ENCODE measurements at places on chromosomes 2 and 18.
A peak's percentile ranks its signal among the peaks of the same experiment; 100 is the strongest.

GRCh38 chr18:55287149-55287806 is 300.7 kb downstream of the TCF4 start:
- DNase-seq: no peak

DNA sequence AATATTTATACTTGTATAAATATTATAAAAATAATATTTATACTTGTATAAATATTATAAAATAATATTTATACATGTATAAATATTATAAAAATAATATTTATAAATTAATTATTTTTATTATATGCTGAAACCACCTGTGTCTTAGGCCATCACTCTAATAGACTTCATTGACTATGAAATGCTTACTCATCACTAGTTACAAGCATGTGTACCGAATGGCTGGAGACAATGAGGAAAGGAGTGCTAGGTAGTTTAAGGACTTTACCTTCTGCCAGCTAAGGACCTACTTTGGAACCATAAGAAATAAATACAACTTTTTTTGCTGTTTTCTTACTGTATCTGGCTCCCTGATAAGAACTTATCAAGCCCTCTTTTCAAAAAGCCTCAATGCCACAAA is 228.8 kb downstream of the LRRTM1 start:
- DNase-seq: no peak

GRCh38 chr2:176805345-176805744 is 407.2 kb upstream of the HNRNPA3 start:
- no peak for DNase-seq

- no peak for DNase-seq
These were observed 23.6 kb downstream of the ASAP2 start for GRCh38 chr2:9230051-9230802.

- peak; percentile 82 for DNase-seq
These were observed 228.0 kb downstream of the CYP26B1 start for GRCh38 chr2:71919708-71920107.

DNA sequence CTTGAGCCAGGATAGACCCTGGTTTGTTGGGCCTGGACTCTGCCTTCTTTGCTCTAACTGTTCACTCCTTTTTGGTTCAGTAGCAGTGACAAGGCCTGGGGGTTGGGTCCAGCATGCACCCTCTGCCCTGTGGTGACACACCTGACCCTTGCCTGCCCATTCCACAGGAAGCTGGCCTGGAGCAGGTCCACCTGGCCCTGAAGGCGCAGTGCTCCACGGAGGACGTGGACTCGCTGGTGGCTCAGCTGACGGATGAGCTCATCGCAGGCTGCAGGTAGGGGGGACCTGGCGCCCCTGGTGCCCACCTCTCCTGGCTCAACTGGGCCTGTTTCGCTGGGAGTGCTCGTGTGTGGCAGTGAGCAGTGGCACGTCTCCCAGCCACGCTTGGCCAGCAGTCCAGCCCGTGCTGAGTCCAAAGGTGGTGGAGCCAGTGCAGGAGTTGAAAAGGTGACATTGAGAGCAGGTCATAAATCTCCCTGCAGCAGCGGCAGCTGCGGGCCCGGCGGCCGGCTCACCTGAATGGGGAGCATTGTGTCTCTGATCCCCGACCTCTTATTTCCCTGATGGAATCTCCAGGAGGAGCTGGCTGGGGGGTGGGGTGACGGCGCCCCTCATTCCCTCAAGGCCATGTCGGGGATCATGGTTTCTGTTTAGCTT is 102.6 kb downstream of the DYSF start:
- DNase-seq: no peak

DNA sequence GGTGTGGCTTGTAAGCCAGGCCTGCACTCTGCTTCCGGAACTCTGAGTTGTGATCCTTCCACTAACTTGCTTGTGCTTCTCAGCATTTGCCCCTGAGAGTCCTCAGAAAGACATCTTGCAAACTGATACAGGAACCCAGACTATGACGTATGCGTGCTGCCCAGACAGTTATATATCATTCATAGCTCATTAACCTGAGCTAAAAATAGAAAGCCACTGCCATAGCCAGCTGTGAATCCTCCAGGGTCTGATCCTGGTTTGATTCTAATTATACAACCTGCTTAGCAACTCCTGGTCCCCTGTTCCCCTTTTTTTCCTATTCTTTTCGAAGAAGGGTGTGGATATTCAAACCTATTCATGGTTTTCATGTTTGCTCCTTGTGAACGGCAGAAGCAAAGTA is 63.7 kb downstream of the MARCHF4 start:
- peak; percentile 84 for DNase-seq

DNA sequence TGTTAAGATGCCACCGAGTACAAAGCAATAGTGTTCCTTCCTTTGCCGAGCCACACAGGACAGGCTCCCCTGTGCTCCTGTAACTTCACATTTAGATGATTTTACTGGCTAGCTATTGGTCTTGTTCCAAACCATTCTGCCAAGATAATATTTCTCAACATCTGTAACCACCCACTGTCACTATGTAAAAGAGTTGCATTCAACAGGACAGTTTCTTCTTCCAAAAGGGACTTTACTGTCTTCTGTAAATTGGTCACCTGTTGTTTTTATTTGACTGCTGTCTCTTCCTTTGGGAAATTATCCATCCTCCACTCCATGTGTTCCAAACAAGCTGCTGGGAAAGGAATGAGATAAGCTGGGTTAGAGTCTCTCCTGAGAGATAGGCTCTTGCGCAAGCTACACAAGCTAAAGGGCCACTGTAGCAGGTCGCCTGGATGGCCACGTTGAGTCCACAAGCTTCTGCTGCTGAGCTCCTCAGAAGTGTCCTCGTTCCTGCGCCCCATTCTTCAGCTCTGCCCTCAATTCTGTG is 14.4 kb upstream of the BZW1 start:
- no peak for DNase-seq

GRCh38 chr2:49306925-49307324 is 152.6 kb upstream of the FSHR start:
- no peak for DNase-seq

DNA sequence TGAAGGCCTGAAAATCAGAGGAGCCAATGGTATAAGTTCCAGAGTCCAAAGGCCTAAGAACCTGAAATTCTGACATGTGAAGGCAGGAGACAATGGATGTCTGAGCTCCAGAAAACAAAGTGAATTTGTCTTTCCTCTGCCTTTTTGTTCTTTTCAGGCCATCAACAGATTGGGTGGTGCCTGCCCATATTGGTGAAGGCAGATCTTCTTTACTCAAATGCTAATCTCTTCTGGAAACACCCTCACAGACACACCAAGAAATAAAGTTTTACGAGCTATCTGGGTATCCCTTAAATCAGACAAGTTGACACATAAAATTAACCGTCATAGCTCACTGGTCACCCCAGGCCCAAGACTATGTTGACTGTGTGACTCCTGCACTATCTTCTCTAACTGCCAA is 163.8 kb upstream of the NCKAP5 start:
- DNase-seq: no peak

DNA sequence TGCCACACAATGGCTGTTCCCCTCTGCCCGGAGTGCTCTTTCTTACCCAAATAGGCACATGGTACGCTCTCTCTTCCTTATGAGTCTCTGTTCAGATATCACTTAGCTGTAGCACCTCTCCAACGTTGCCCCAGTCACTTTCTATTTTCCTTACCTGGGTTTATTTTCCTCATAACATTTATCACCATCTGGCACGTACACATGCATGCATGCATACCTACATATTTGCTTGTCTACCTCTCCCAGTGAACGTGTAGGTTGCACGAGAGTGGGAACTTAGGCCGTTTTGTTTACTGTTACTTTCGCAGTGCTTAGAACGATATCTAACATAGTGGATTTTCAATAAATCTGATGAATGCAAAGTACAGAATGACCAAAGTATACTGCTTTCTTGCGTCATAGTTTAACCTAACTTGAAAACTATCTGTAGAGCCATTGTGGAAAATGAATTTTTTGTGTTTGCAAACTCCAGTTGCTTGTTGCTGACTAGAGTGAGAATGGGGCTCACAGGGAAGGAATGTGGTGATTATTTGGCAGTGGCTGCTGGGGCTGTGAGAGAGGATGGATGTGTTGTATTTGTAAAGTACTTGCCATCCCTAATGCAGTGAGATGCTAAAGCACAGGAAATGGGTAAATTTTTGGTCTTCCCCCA is 47.1 kb downstream of the ACSL3 start:
- peak; percentile 73 for DNase-seq

- DNase-seq: no peak
These were observed 307.8 kb downstream of the EPHA4 start for GRCh38 chr2:221264318-221264717.

DNA sequence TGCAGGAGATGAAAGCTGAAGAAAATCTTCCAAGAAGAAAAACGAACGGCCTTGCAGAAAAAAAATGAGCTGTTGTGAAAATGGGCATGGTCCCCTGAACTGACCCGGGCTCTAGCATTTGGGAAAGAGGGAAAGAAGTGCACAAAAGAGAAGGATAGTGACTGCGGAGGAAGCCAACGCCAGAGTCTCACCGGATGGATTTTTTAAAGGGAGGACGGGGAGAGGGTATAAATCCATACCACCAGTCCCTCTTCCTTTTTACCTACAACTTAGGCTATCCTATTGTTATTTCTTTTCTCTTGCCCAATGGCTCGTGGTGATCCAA is 601 bp downstream of the WDR35 start:
- no peak for DNase-seq

- peak; percentile 56 for DNase-seq
These were observed 49.1 kb downstream of the COBLL1 start for GRCh38 chr2:164792316-164793170.

DNA sequence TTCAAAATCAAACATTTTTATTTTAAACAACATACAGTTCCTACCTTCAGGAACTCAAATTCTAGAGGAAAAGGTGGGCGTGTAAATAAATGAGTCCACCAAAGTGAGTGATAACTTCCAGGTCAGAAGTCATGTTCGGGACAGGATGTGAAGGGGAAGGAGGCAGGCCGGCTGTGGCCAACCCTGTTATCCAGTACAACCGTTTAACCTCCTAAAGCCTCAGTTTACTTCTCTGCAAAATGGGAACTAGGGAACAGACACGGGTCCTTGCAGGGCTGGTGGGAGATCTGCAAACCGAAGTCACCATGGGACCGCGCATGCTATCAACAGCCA is 373 bp downstream of the EIPR1 start:
- DNase-seq: peak; percentile 51

DNA sequence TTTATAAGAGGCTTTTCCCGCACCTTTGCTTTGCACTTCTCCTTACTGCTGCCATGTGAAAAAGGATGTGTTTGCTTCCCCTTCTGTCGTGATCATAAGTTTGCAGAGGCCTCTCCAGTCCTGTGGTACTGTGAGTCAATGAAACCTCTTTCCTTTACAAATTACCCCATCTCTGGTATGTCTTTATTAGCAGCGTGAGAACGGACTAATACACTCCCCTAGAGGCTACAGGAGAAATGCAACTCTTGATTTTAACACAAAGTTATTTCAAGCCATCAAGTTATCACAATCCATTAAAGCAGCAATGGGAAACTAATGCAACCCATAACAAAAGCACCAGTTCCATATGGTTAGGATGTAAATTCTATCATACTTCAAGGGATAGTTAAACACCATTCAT is 1378.8 kb upstream of the DDX18 start:
- no peak for DNase-seq

- peak; percentile 12 for DNase-seq
These were observed 1195.7 kb upstream of the ZEB2 start for GRCh38 chr2:145715601-145716000.

DNA sequence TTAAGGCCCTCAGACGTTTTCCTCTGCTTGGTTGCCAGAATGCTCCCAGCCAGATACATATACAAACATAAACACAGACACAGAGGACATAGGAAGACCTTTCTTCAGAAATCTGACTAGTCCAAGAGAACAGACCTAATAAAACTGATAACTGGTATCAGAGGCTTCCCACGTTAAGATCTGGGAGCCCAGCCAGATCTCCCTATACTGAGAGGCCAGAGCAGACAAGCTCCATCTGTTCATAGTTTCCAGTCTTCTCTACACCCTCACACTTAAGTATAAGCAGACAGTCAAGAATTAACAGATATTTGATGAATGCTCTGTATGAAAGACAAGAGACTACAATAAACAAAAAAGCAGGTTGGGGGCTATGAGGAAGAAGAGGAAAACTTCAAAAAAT is 240.5 kb upstream of the CHAC2 start:
- DNase-seq: no peak

DNA sequence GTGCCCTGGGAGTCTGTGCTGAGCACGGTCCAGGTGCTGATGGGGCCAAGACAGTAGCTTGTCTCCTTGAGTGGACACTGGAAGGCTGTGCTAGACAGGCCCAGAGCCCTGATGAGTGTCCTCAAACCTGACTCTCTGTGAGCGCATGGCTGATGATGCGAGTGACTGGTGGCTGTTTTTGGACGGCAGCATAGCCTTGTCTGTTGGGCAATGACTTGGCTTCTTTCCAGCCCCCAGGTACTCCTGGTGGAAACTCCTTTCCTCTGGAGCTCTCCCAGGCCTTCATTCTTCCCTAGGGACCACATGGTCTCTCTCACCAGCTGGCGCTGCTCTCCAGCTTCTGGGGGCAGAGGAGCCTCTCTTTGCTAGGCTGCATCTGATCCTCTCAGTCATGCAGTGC is 207.6 kb upstream of the SMIM21 start:
- DNase-seq: no peak

DNA sequence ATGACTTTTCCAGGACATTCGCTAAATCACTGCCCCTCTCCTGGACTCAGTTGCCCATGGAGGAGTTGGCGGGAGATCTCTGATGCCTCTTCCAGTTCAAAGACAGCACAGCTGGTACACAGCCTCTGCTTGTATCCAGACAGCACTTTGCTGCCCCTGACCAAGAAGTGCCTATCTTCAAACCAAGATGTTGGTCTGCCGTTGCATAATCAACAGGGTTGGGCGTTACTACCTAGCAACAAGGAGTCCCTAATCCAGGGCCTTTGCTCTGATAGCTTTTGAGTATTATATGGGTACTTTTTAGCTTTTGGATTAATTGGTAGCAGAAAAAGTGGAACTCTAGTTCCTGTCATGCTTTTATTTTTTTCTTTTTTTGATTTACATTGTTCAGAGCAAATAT is 166.6 kb downstream of the FAM210A start:
- DNase-seq: no peak
